ENCODE measurements at places on chromosomes 1 and 21.

DNA sequence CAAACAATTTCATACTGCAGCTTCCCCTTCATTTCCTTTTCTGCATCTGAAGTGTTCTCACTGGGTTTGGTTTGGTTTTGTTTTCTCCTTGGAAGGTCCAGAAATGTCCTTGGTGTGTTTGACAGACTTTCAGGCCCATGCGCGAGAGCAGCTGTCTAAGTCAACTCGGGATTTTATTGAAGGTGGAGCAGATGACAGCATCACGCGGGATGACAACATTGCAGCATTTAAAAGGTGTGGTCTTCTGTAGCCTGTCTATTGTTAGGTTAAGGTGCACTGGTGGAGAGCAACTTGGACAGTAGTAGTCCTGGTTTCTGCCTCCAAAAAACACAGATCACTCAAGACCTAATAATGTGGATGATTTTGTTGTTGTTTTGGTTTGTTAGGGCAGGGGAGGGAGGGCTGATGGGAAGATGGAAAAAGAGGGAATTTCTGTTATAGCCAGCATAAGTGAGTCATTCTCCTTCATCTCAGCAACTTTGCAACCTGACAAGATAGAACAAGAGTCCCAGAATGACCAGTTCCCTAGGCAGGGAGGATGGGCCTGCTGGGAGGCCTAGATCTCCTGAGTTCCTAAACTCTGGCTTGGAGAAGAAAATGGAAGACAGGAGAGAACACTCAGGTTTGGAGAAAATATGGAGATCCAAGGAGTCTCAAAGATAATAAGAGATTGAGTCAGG is 12.5 kb downstream of the HAO2 start:
- no peak for DNase-seq

DNA sequence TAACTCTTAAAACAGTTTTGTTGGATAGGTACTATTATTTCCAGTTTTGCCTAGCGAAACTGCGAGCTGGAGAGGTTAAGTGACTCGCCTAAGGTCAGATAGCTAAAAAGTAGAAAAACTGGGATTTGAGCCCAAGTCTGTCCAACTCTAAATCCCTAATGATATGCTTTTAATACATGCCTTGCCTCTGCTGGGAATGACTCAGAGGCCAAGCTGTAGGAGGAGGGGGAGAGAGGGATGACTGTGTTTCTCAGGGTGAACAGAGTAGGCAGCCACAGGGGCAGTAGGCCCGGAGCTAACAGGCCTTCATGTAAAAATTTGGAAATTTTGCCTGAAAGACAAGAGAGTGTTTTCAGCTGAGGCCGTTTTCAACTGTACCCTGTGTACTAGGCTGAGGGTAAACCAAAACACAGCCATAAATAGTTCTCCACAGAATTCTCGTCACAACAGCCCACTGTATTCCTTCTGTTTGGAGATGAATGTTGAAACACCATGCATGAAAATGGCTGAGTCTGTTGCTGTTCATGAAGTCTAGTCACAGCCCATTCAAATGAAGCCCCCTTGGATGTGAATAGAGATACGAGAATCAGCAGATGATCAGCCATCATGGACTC is 107.5 kb upstream of the HOOK1 start:
- peak; percentile 88 for DNase-seq

GRCh38 chr1:241817331-241817792 is 30.6 kb upstream of the EXO1 start:
- DNase-seq: peak; percentile 15

- DNase-seq: no peak
These were observed 65.6 kb upstream of the IRF2BP2 start for GRCh38 chr1:234675572-234675971.

DNA sequence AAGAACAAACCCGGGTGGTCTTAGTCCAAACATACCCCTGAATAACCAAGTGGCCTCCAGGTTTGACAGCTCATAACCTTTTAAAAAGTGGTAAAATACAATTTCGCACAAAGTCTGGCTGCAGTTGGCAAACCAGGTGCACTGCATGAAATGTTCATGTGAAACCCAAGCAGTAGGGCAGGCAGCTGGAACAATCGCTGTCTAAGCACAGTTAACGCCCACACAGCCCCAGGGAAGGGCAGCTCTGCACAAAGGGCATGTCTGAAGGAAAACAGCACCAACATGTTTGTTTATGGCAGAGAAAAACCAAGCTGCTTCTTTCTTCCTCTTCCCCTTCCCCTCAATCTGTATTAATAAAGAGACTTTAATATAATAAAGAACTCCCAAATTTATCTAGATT is 49.5 kb downstream of the KIAA1614 start:
- DNase-seq: no peak

DNA sequence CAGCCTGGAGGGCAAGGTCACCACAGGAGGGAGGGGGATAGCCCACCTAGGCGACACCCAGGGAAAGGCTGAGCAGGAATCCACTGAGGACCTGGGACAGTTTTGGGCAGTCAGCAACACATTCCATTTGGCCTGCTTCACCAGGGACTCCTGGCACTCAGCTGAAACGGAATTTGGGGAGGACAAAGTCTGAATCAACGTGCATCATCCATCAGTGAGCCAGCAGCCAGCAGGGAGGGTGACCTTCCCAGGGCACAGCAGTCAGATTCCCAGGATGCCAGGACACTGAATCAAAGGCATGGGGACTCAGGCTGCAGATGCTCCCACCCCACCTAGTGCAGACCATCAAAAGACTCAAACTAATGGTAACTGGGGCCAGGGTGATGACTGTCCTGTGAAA is 4.6 kb downstream of the SH3BP5L start:
- DNase-seq: peak; percentile 87

DNA sequence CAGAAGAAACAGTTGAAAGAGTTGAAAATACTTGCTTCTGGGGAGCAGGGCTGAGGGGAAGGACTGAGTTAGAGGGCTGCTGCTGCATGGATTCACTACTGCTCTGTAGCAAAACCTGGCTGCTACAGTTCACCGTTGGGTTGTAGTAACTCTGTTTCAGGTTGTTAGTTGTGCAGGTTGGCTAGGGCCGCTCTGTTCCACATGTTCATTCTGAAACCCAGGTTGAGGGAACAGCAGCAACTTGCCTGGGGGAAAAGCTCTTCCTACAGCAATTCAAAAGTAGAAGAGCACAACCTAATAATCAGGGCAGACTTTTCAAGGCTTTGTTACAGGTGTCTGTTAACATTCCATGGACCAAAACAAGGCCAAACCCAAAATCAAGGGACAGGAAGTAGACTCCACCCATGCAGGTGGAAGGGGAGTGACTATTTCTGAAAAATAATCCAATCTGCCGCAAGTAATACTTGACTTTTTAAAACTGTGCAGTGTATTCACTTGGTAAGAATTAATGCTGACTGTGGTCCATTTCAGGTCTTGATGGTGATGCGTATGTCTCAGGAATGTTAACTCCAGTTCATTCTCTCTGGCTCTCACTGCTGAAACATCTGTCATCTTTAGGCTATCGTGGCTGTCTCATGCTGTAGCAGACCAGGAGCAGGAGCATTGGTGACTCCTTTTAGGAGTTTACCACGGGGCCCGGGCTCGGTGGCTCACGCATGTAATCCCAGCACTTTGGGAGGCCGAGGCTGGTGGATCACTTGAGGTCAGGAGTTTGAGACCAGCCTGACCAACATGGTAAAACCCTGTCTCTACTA is 5.1 kb upstream of the PARK7 start:
- peak; percentile 34 for DNase-seq

DNA sequence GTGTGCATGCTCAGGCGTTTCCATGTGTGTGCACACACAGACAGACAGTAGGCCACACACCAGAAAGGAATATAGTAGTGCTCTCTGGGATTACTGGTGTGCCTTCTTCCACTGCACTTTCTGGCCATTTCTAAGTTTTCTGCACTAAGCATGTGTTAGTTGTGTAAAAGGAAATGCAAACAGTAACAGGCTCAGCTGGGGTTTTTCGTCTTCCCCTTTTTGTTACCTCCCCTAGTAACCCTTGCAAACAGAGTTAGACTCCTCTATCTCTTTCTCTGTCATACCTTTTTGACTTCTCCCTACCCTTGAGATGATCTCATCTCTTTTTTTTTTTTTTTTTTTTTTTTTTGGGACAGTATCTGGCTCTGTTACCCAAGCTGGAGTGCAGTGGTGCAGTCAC is 196.3 kb downstream of the SDCCAG8 start:
- no peak for DNase-seq

GRCh38 chr1:49163031-49163430 is 386.3 kb upstream of the BEND5 start:
- DNase-seq: no peak

GRCh38 chr1:246270236-246270635 is 236.8 kb downstream of the SMYD3 start:
- no peak for DNase-seq

- DNase-seq: peak; percentile 56
These were observed 10.6 kb downstream of the ID3 start for GRCh38 chr1:23548704-23549143.
